Activated T-cell treated with anti-CD3 and anti-CD28 coated beads, Interleukin-2, amount 50 U/mL, for 72 hours (primary cell): ENCODE measurements at places on chromosomes 6 and 20.

- no peak for DNase-seq
These were observed 154.9 kb downstream of the SOX4 start for GRCh38 chr6:21748343-21749056.

GRCh38 chr6:170347091-170347490, 40.5 kb downstream of the FAM120B start:
- DNase-seq, result peak; percentile 32

DNA sequence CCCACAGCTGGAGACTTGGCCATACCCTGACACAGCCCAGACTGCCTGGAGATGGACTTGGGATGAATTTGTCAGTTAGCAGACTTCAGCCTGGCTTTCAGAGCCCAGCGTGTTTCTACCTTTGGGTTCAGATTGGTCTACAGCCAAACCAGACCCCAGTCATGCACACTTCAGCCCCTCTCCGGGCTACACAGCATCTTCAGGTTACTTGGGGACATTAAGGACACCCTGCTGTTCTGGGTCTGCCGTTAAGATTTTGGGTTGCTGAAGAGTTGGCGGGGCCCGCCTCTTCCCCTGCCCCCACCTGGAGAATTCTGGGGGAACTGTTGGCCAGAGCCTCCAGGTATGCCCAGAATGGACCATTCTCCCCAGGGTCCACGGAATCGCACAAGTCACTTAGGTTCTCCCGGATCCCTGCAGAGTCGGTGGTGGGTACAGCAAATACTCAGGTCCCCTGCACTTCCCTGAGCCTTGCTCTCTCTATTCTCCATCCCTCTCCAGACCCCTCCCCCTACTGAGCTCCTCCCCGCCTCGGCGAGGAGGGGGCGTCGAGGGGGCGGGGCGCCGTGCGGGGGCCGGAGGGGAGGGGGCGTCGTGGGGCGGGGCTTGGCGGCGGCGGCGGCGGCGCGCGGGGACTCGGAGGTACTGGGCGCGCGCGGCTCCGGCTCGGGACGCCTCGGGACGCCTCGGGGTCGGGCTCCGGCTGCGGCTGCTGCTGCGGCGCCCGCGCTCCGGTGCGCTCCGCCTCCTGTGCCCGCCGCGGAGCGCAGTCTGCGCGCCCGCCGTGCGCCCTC, at the start of gene PTK7:
TSS of gene PTK7 (plus strand) at position 645 of the 794 bp plus-strand sequence. CDS start 175 bp downstream, outside the sequence.
- peak; percentile 32 for DNase-seq

- no peak for DNase-seq
These were observed 32.8 kb upstream of the CEP162 start for GRCh38 chr6:84260196-84260595.

GRCh38 chr20:45920462-45921336, 8.7 kb upstream of the PLTP start:
- no peak for DNase-seq

DNA sequence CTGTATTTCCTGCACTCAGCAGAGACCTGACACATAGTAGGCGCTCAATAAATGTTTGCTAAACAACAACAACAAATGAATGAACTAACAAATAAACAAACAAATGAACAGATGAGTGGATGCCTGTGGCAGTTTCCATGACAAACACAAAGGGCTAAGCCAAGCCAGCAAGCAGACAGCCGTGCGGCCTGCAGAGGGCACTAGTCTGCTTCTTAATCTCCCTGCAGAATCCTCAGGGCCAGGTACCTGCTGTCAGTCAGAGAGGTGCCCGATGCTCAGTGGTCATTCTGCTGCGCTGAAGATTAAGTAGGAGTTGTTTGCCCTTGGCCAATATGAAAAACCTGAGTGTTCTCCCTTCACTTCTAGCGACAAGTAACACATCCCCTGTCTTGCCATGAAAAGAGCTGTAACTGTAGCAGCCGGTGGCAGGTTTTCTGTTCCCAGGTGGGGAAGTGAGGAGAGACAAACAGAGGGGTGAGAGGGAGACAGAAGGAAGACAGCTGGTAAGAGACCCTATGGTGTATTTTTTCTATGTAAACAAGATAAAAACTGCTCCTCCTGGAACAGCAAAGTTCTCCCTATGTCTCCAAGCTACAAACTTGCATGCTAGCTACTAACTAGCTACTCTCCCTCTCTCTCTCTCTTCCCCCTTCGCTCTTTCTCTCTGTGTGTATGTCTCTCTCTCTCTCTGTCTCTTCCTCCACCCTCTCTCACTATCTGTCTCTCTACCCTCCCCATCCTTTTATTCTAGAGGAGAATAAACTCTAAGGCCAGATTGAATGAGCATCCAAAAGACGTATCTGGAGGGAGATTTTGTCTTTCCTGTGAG, at the start of gene MC3R:
TSS of gene MC3R (plus strand) at position 779 of the 829 bp plus-strand sequence. CDS start 112 bp downstream, outside the sequence.
- DNase-seq, result peak; percentile 39
